ENCODE measurements at places on chromosomes 2 and 18.

GRCh38 chr2:75787532-75788132 lies 76.9 kb upstream of the GCFC2 start:
- DNase-seq: peak; percentile 40

GRCh38 chr2:98757904-98758421 lies 27.0 kb upstream of the MGAT4A start:
- DNase-seq: peak; percentile 75

DNA sequence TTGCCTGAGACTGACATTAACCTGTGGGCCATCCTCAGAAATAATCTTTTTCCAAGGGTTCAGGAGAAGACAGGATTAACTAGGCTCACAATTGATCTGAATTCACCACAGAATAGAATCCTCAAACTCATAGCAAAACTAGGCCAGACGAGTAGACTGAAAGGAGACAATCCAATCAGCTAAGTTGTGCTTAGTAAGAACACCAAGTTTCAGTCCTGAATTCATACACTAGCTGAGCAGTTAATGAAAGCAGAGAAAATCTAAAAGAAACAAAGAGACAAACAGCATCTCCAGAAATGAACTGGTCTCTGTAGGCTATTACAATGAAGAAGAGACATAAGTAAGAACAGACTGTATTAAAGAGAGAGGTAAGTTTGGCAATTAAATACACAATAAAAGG lies 89.5 kb downstream of the GORASP2 start:
- no peak for DNase-seq

- peak; percentile 87 for DNase-seq
Measured at GRCh38 chr18:62881509-62882016, 166.2 kb downstream of the PHLPP1 start.

DNA sequence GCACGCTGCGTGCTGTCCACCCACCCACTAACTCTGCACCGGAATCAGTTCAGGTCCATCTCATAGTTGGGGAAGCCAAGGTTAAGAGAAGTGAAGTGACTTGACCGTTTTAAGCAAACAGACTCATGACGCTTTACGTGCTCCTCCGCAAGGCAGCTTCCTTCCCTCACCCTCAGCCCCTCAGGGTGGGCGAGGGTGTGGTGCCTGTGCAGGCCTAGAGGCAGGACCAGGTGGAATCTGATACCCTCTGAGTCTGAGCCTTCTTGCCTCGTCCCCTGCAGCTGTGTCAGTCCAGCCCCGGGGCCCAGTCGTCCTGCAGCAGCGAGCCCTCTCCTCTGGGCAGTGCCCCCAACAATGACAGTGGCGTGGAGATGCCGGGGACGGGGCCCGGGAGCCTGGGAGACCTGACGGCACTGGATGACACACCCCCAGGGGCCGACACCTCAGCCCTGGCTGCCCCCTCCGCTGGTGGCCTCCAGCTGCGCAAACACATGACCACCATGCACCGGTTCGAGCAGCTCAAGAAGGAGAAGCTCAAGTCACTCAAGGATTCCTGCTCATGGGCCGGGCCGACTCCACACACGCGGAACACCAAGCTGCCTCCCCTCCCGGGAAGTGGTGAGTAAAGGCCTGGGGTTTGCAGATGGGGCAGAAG lies 250.5 kb downstream of the GLI2 start:
- DNase-seq: no peak

DNA sequence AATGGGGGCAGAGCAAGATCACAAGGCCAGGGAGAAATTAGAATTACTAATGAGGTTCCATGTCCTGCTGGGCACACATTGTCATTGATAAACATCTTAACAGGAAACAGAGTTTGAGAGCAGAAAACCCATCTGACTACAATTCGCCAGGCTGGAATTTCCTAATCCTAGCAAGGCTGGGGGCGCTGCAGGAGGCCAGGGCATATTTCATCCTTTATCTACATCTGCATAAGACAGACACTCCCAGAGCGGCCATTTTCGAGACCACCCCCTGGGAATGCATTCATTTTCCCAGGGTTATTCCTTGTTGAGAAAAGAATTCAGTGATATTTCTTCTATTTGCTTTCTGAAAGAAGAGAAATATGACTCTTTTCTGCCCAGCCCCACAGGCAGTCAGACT lies 152.7 kb downstream of the SUCLG1 start:
- no peak for DNase-seq

- no peak for DNase-seq
Measured at GRCh38 chr2:106061611-106062349, 132.3 kb downstream of the UXS1 start.

DNA sequence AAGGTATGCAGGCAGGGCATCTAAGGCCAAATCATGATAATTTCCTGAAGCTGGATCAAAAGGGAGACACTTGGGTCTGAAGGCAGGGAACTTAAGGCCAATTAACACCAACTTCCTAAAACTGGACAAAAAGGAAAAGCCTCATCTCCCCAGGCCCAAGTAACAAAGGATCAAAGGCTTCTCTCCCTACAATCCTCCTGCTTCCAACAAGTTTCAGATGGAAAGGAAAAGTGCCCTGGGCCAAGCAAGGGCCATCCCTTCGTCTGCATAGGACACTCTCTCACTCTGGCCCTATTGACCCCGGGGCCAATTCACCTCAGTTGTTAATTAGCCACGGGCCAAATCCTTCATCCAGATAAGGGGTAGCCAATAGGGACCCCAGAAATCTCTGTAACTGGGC lies 1335.8 kb upstream of the CDH2 start:
- DNase-seq: no peak

GRCh38 chr18:47882641-47883040 lies 47.8 kb downstream of the SMAD2 start:
- no peak for DNase-seq

- no peak for DNase-seq
Measured at GRCh38 chr2:235951493-235951892, 216.7 kb downstream of the GBX2 start.

- no peak for DNase-seq
Measured at GRCh38 chr18:77071711-77072292, 60.8 kb downstream of the MBP start.

DNA sequence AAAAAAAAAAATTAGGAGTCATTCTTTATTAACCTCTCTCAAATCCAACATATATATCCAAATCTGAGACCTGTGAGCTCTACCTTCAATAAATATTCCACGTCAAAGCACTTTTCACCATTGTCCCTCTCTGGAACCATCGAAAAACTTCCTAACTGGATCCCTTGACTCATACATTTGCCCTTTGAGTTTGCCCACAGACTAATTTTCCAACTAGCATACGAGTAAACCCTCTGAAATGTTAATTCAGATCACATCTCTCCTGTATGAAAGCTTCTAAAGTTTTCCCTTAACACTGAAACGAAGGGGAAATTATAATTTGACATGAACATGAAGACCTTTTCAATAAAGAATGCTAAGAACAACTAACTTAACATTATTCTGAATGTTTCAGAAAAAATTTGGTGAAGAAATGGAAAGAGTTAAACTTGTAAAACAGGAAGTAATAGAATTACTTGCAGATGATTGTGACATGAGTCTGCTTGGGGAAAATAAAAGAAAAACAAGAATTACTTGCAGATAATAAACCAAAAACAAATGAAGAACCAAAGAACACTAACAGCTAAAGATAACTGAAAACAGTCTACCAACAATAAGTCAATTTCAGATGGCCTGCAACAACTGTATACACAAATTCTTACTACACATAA lies 110.6 kb downstream of the C2orf74 start:
- DNase-seq: no peak

- no peak for DNase-seq
Measured at GRCh38 chr2:18426174-18426573, 134.3 kb downstream of the RDH14 start.

GRCh38 chr2:174903264-174903556 lies 102.0 kb downstream of the CHN1 start:
- no peak for DNase-seq

DNA sequence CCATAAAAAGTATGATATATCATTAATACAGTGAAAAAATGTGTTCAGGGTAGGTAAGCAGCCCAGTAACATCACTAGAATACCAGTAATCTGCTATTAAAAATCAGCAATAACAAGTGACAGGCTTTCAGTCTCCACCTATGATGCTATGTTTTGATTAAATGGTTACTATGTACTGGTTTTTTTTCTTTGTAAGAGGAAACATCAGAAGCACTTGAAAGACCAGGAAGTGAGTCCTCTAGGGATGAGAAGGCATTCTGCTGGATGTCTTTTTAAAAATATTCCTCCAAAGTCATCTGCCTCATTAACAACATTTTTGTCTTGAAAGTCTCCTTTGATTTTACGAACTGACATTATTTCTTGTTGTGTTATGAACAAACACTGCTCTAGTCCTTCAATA lies 136.0 kb upstream of the FAM98A start:
- no peak for DNase-seq

- no peak for DNase-seq
Measured at GRCh38 chr18:50753311-50753710, 66.5 kb downstream of the MRO start.

DNA sequence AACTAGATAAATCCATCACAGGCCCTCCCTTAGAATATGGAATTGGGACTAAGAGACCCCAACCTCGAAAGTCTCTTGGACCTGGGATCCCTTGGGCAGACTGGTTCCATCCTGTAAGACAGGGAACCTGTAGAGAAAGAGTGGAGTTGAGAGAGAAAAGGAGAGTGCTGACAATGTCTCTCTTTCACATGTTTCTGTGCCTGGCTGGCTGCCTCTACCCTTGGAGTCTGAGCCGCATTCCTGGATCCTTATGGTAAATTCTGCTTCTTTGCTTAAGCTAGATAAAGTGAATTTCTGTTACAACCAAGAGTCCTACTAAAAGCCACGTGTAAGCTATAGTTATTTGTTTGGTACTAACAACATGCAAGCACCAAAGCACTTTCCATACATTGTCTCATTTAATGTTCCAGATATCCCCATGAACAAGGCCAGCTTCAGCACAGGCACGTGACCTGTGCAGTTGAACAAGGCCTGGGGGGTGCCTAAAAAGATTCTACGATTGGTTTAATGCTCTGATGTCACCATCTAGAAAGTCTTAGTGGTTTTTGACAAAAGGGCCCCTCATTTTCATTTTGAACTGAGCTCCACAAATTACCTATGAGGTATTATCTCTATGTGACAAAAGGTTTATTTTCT lies 2.1 kb upstream of the PUM2 start:
- no peak for DNase-seq

DNA sequence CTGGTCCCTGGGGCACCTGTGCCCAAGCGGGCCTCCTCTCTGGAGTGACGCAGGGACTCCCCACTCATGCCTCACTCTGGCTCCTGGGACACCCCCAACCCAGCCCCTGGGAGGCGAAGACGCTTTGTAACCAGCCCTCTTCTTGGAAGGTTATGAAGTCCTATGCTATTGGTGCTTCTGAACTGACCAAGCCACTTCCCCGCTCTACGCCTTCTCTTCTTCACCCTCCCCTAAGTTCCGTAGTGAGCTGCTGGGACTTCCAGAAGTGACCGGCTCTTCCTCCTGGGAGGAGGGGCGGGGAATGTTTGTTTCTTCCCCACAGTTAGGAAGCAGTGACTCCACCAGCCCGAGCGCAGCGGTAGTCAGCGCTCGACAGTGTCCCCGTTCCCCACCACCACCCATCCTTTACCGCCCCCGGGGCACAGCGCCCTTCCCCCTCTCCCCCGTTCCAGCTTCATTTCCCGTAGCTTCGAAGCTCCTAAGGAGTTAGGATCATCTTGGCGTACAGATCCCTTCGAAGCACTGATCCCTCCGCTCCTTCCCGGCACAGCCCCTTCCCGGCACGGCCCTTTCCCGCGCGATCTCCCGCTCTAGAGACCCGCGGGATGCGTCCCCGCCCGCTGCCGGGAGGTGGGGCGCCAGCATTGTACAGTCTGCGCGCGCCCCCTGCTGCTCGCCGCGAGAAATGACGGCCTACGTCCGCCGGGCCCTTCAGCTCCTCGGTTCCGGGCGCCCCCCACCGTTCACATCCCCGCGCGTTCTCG lies 25.3 kb upstream of the NOTO start:
- DNase-seq: peak; percentile 88

GRCh38 chr2:109272461-109272860 lies 143.5 kb downstream of the SH3RF3 start:
- DNase-seq: no peak

DNA sequence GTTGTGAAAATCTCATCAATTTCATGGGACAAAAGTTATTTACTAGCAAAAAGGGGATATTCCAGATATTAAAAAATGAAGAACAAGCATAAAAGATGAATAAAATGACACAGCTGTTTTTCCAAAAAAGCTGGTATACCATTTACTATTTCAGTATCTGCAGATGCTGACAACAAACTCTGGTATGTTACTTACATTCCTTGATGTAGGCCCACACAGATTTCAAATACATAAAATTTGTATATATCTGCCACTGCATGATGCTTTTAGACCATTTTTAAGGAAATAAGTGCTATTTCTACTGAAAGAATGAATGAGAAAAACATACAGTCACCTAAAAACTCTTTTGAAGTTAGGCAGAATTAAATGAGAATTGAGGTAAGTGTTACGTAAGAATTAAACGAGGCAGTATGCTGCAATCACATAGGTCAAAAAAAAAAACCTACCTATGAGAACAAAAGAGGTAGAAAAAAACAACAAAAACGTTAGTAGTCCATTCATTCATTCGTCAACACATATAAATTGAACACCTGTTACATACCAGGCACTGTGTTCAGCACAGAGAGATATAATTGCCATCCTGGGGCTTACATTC lies 32.5 kb downstream of the ARL5A start:
- no peak for DNase-seq

DNA sequence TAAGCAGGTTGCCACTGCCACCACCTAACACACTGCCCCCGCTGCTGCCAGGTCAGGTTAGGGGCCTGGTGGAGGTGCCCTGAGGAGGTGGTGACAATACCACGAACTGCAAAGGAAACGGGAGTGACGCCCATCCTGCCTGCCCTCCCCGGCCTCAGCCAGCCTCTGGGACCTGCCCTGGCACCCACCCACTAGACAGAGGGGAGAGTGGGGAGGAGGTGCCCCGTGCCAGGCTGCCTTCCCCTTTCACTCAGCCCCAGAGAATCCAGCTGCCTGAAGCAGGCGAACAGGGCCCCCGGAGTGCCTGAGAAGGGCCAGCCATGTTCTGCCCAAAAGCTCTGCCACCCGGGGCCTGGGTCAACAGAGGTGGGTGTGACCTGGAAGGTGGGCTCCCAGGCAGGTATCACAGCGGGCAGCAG lies 44.5 kb upstream of the FOSL2 start:
- no peak for DNase-seq

DNA sequence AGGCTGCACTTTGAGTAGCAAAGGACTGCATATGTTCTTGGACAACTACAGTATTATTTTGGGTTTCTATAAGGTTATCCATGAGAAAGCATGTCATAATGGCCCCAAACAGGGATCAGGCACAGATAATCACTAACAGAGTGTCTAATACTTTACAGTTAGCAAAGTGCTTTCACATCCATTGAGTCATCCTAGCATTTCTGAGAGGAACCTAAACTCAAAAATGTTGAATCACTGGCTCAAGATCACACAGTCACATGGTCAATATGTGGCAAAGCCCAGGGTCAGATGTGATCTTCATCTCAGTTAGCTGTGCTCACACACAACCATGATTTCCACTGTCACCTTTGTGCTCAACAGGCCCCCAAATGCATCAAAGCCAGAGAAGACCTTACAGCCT lies 156.1 kb upstream of the VRK2 start:
- no peak for DNase-seq

All from LoVo (cell line).